ENCODE measurements at places on chromosomes 6 and 20.
A peak's percentile ranks its signal among the peaks of the same experiment; 100 is the strongest.

GRCh38 chr6:74973591-74973990 is 232.3 kb downstream of the COL12A1 start:
- H3K27me3 ChIP-seq: no peaks in the 10 kb centered on the region
- H3K4me3 ChIP-seq: no peak overlapping the region
- no peaks in the 10 kb centered on the region for H3K4me1 ChIP-seq
- no peak for DNase-seq

DNA sequence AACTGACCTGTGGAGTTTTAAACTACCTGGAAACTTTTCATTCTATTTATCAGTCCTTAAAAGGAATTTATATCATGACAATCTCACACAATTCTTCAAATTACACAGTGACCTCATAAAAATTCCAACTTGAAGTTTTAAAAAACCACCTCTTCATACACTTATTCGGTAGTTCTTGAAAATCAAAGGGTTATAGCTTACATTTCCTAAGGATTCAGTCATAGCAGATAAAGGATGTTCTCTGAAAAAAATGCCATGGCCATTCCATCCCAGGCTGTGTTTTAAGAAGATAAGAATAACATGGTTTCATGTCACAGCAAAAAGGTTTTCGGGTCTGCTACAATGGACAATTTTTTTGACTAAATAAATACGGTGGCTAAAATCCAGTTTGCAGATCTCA is 41.2 kb downstream of the GOPC start:
- no peaks in the 10 kb centered on the region for H3K27me3 ChIP-seq
- H3K27ac ChIP-seq: no peak overlapping the region
- DNase-seq: no peak

GRCh38 chr6:3838992-3839867 is 9.9 kb upstream of the FAM50B start:
- peaks cover 11% of the 10 kb centered on the region for H3K4me1 ChIP-seq
- H3K4me3 ChIP-seq: no peak overlapping the region
- H3K27me3 ChIP-seq: no peaks in the 10 kb centered on the region
- no peak for DNase-seq
- no peak overlapping the region for H3K27ac ChIP-seq

- H3K4me3 ChIP-seq: no peak overlapping the region
- no peak for DNase-seq
- no peaks in the 10 kb centered on the region for H3K36me3 ChIP-seq
- no peaks in the 10 kb centered on the region for H3K27me3 ChIP-seq
Measured at GRCh38 chr6:80382811-80383210, 276.3 kb downstream of the BCKDHB start.

- no peak for DNase-seq
- no peak overlapping the region for H3K27ac ChIP-seq
- H3K4me1 ChIP-seq: no peaks in the 10 kb centered on the region
- H3K27me3 ChIP-seq: no peaks in the 10 kb centered on the region
- no peaks in the 10 kb centered on the region for H3K36me3 ChIP-seq
Measured at GRCh38 chr6:46899659-46900058, 22.1 kb downstream of the ADGRF5 start.

DNA sequence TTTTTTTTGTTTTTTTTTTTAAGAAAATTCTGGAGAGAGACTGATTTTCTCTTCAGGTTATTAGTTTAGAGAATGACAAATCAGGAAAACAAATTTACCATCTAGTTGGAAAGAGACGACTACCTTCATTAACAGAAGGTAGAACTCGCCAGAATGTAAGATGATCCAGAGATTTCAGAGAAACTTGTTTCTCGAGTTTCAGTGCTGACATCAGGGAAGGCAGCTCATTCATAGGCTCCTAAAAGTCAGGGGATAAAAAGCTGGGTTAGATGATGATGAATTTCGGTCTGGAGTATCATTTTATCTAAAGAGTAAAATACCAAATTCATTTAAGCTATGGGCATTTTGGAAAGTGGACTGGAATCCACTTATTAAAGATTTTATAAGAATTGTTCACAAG is 27.9 kb downstream of the ZNF334 start:
- no peak overlapping the region for H3K27ac ChIP-seq
- H3K4me1 ChIP-seq: no peaks in the 10 kb centered on the region
- H3K4me3 ChIP-seq: no peak overlapping the region
- H3K27me3 ChIP-seq: peaks cover 2% of the 10 kb centered on the region
- DNase-seq: no peak
- no peaks in the 10 kb centered on the region for H3K36me3 ChIP-seq

DNA sequence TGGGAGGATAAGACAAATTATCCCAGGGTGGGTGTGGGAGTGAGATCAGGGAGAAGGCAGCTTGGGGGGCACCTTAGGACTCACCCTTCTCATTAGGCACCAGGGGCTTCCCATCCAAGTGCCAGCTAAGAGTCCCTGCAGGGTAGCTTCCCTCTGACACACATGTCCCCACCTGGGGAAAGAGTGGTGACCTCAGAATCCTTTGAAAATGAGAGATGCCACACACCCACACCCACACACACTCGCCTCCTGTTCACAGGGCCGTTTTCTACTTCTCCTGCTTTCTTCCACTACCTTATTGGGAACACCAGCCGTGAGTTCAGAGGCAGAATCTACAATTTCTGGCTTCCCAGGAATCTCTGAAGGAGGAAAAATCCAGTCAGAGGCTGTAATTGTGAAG is 1.0 kb downstream of the AGER start:
- no peaks in the 10 kb centered on the region for H3K27me3 ChIP-seq
- no peak for DNase-seq
- peak overlapping the region; percentile 11 for H3K27ac ChIP-seq
- peaks cover 54% of the 10 kb centered on the region for H3K4me1 ChIP-seq
- H3K36me3 ChIP-seq: peaks cover 71% of the 10 kb centered on the region

GRCh38 chr20:51525241-51526105 is 17.0 kb downstream of the NFATC2 start:
- H3K36me3 ChIP-seq: no peaks in the 10 kb centered on the region
- H3K4me3 ChIP-seq: peak overlapping the region; percentile 45
- H3K27me3 ChIP-seq: no peaks in the 10 kb centered on the region

Data from CD14-positive monocyte (primary cell).